ENCODE measurements at places on chromosomes 16 and 17.

- no peaks in the 10 kb centered on the region for H3K36me3 ChIP-seq
- DNase-seq: peak; percentile 59
- peak overlapping the region; percentile 62 for H3K4me3 ChIP-seq
- no peak overlapping the region for H3K27ac ChIP-seq
Measured at GRCh38 chr17:57861000-57861789, 11.4 kb upstream of the MRPS23 start.

- no peak for DNase-seq
- H3K4me3 ChIP-seq: no peak overlapping the region
- H3K27me3 ChIP-seq: no peaks in the 10 kb centered on the region
- no peaks in the 10 kb centered on the region for H3K36me3 ChIP-seq
- no peaks in the 10 kb centered on the region for H3K4me1 ChIP-seq
Measured at GRCh38 chr17:71828182-71828596, 292.6 kb upstream of the SOX9 start.

- no peaks in the 10 kb centered on the region for H3K36me3 ChIP-seq
- no peak overlapping the region for H3K27ac ChIP-seq
- H3K4me1 ChIP-seq: no peaks in the 10 kb centered on the region
- H3K4me3 ChIP-seq: no peak overlapping the region
- no peak for DNase-seq
- H3K27me3 ChIP-seq: peaks cover 7% of the 10 kb centered on the region
Measured at GRCh38 chr17:6503641-6504195, 52.6 kb downstream of the PITPNM3 start.

DNA sequence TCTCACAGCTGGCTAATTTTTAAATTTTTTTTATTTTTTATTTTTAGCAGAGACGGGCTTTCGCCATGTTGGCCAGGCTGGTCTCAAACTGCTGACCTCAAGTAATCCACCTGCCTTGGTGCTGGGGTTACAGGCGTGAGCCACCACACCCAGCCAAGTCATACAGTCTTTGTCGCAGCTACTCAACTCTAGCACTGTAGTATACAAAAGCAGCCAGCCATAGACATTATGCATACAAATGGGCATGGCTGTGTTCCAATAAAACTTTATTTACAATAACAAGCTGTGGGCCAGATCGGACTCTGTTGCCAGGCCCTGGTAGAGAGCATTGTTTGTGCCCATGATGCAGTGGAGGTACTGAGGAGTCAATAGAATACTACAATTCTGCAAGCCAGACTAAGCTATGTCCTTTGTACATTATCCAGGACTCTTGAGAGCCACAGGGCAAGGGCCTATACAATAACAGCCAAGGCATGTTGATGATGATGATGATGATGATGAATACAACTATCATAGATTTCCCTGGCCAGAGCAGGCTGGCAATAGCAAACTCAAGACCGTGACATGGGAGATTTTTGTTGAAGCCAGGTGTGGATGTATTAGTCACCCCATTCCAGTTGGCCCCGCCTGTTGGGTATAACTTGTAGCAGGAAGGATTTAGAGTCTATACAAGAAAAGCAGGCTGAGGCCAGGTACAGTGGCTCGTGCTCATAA is 101.8 kb downstream of the MYH11 start:
- no peak overlapping the region for H3K27ac ChIP-seq
- no peaks in the 10 kb centered on the region for H3K4me1 ChIP-seq
- H3K27me3 ChIP-seq: peaks cover 10% of the 10 kb centered on the region
- H3K4me3 ChIP-seq: no peak overlapping the region
- H3K36me3 ChIP-seq: no peaks in the 10 kb centered on the region

GRCh38 chr17:40281663-40282062 is 6.0 kb upstream of the CDC6 start:
- H3K4me3 ChIP-seq: no peak overlapping the region
- DNase-seq: no peak
- H3K27ac ChIP-seq: peak overlapping the region; percentile 53
- peaks cover 30% of the 10 kb centered on the region for H3K4me1 ChIP-seq
- peaks cover 46% of the 10 kb centered on the region for H3K36me3 ChIP-seq
- H3K27me3 ChIP-seq: no peaks in the 10 kb centered on the region

- H3K4me1 ChIP-seq: peaks cover 15% of the 10 kb centered on the region
- peaks cover 5% of the 10 kb centered on the region for H3K36me3 ChIP-seq
- no peak for DNase-seq
- no peak overlapping the region for H3K27ac ChIP-seq
Measured at GRCh38 chr16:1787322-1788094, 4.7 kb downstream of the NUBP2 start.

DNA sequence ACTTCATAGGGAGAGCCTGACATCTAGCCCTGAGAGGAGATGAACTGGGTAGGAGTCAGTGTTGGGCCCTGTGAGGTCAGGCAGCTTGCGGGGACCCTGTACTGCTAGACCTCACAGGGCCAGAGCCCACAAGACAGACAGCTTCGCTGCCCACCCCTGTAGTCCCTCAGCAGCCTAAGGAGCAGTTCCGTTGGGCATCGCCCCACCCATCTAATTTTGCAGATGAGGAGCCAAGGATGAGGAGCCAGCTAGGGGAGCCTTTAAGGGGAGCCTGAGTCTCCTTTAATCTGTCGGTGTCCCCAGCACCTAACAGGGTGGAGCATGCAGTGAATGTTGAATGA is 755 bp upstream of the TUFM start:
- peaks cover 38% of the 10 kb centered on the region for H3K36me3 ChIP-seq
- peak overlapping the region; percentile 93 for H3K27ac ChIP-seq
- H3K4me3 ChIP-seq: peak overlapping the region; percentile 90
- no peaks in the 10 kb centered on the region for H3K27me3 ChIP-seq
- H3K4me1 ChIP-seq: peaks cover 33% of the 10 kb centered on the region
- peak; percentile 35 for DNase-seq

GRCh38 chr16:15973421-15973820 is 24.0 kb downstream of the ABCC1 start:
- H3K27ac ChIP-seq: no peak overlapping the region
- H3K4me3 ChIP-seq: no peak overlapping the region
- no peaks in the 10 kb centered on the region for H3K4me1 ChIP-seq
- H3K27me3 ChIP-seq: no peaks in the 10 kb centered on the region

GRCh38 chr16:69544088-69544487 is 21.7 kb upstream of the NFAT5 start:
- no peak overlapping the region for H3K4me3 ChIP-seq
- DNase-seq: no peak
- no peaks in the 10 kb centered on the region for H3K4me1 ChIP-seq

DNA sequence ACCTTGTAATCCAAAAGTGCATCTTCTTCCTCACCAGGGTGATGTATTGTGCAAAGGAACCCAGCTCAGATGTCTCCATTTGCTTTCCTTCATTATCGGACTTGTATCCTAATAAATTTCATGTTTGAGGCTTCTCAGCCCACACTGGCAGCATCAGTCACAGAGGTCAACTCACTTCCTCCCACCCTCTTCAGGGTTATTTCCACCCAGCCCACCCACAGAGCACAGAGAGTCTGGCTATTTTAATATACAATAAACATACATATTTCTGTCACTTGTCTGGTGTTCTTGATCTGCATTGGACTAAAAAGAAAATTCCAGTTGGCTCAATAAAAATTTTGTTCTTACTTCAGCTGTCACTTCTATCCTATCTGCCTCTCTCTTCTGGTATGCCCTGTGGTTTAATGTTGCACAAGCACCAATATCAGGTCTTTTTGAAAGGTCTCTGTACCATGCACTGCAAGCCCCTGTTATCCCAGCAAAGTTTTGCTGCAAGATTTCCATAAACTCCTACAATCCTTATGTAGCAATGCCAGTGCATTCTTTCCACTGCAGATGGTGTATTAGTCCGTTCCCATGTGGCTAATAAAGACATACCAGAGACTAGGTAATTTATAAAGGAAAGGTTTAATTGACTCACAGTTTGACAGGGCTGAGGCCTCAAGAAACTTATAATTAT is 201.8 kb downstream of the CDH11 start:
- no peaks in the 10 kb centered on the region for H3K4me1 ChIP-seq
- H3K27ac ChIP-seq: no peak overlapping the region
- peaks cover 3% of the 10 kb centered on the region for H3K27me3 ChIP-seq
- H3K36me3 ChIP-seq: no peaks in the 10 kb centered on the region
- DNase-seq: no peak

GRCh38 chr17:42174126-42174783 is 6.7 kb downstream of the KCNH4 start:
- H3K4me1 ChIP-seq: peaks cover 8% of the 10 kb centered on the region
- H3K36me3 ChIP-seq: no peaks in the 10 kb centered on the region
- no peak overlapping the region for H3K27ac ChIP-seq
- H3K27me3 ChIP-seq: peaks cover 63% of the 10 kb centered on the region
- H3K4me3 ChIP-seq: no peak overlapping the region

DNA sequence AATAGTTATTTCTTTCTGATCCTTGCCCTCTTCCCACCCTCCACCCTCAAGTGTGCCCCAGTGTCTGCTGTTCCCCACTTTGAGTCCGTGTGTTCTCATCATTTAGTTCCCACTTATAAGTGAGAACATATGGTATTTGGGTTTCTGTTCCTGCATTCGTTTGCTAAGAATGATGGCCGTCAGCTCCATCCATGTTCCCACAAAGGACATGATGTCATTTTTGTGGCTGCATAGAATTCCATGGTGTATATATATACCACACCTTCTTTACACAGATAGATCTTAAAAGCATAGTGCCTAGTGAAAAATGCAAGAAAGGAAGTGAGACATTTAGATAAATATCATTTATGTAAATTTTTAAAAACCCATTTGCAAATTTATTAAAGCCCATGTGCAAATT is 33.1 kb downstream of the HS3ST2 start:
- H3K27ac ChIP-seq: no peak overlapping the region
- no peaks in the 10 kb centered on the region for H3K36me3 ChIP-seq
- H3K4me3 ChIP-seq: no peak overlapping the region
- DNase-seq: no peak
- H3K27me3 ChIP-seq: peaks cover 3% of the 10 kb centered on the region

DNA sequence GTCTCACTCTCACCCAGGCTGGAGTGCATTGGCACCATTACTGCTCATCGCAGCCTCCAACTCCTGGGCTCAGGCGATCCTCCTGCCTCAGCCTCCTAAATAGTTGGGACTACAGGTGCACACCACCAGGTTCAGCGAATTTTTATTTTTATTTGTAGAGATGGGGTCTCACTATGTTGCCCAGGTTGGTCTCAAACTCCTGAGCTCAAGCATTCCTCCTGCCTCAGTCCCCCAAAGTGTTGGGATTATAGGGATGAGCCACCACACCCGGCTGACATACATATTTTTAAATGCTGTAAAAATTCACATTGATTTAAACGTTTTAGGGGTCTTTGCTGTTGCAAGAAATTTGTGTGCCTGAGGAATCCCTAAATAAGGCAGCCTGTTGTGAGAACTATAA is 24.8 kb upstream of the SEC14L1 start:
- no peak overlapping the region for H3K4me3 ChIP-seq
- peaks cover 8% of the 10 kb centered on the region for H3K4me1 ChIP-seq
- no peak for DNase-seq
- H3K27me3 ChIP-seq: no peaks in the 10 kb centered on the region

- peaks cover 12% of the 10 kb centered on the region for H3K4me1 ChIP-seq
- H3K27me3 ChIP-seq: peaks cover 7% of the 10 kb centered on the region
- H3K4me3 ChIP-seq: no peak overlapping the region
- no peak for DNase-seq
- H3K36me3 ChIP-seq: no peaks in the 10 kb centered on the region
- no peak overlapping the region for H3K27ac ChIP-seq
Measured at GRCh38 chr16:68772030-68772681, 35.1 kb downstream of the CDH1 start.

DNA sequence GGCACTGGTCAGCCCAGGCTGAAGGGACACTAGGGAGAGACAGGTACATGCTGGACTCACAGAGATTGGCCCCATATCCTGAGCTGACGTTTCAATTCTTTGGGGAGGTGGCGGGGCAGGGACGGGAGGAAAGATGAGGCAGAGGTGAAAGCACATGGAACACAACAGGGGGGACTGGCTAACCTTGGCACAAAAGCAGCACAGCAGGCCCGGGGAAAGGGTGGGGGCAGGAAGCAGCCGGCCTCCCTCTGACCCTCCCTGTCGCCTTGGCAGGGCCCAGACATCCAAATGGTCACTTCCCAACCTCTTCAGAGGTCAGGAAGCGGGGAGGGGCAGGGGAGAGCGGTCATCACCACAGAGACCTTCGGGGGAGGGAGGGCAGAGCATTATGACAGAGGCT is 6.6 kb downstream of the VAT1 start:
- peaks cover 7% of the 10 kb centered on the region for H3K27me3 ChIP-seq
- H3K4me1 ChIP-seq: peaks cover 27% of the 10 kb centered on the region
- H3K4me3 ChIP-seq: no peak overlapping the region
